ENCODE measurements at places on chromosomes 13 and 19. TPM values are rescaled to one million over a fixed set of nuclear protein-coding genes. Genes with fewer than 3 reads are reported as not detected.

DNA sequence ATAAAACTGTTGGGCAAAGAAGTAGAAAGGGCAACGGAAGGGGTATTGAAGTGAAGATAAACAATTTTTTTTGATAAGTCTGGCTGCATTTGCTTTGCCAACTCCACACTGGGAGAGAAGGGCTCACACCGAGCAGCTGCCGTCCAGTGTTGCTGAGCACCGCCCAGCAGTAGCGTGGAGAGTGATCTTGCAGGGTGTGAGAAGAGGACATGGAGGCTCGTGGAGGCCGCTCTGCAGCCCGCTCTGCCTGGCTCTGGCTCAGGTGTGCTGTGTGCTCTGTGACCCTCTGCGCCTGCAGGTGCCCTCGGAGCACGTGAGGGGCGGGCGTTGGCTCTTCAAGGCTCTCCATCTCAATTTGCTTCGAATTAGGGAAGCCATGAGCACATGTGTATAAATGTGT is 35.9 kb upstream of the TEX29 start:
- DNase-seq, result no peak

The ZNF578 gene
- 1.4 TPM for total RNA-seq

- no peak for DNase-seq
These were observed 93.7 kb downstream of the TRPC4 start for GRCh38 chr13:37775871-37776270.

DNA sequence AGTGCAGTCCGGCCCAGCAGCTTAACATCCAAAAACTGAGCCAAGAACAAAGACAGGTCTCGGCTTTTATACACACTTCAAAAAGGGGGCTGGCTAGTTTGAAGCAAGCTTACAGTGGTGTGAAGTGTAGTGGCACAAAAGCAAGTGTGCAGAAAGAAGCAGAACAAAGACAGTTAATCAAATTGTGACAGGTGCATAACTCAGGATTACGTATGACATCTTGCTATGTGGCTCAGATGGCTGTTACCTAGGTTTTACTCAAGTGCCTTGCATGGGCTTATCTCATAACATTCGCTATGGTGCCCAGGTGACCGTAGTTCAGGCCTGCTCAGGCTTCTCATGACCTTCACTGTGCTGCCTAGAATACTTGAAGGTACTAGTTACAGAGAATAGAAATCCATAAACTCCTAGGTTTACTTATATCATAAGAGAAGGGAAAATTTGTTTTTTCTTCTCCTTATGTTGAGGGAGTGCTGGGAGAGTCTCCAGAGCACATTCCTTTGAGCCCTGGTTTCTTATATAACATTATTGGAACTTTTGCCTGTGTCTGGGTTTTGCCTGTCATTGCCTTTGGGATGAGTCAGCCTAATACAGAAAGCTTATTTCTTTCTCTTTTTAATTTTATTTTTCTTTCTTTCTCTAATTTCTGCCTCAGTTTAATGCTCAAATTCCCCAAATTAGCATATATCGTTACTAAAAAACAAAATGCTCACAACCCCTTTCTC is 1629.1 kb upstream of the PCDH20 start:
- no peak for DNase-seq

GRCh38 chr13:21537105-21537504 is 66.9 kb downstream of the MICU2 start:
- DNase-seq, result no peak

GRCh38 chr13:35729926-35730627 is 253.6 kb upstream of the MAB21L1 start:
- no peak for DNase-seq

DNA sequence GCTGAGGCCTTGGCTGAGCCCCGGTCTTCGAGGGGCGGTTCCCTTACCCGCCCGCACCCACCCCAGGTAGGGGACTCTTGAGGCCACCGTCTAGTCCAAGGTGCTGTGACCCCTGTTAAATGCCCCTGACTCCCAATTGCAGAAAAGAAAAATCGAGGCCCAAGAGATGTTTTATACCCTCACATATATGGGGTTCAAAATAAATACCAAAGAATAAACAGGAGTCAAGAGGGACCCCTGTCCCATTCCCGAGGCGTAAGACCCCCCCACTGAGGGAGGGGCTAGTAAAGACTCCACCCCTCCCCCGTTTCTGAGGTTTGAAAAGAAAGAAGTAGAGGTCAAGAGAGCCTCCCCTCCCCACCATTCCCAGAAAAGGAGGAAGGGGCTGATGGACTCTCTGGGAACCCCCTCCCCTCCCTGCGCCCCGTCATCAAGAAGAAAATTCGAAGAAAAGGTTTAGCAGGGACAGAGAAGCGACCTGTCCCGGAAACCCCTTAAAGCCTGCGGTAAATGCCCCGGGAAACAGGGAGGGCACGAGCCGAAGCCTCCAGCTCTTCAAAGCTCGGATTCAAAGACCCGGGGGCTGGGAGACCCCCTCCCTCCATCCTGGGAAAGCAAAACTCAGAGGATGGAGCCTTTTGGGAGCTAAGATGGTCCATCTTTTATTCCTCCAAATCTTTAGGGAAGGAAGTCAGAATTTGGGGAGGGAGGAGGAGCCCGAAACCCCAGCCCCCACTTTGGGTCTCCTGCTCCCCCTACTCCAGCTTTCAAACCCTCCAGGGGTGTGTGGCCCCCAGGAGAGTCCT is 755 bp upstream of the RAB3A start:
- DNase-seq, result no peak

GRCh38 chr19:2436926-2437325 is 9.5 kb upstream of the TIMM13 start:
- no peak for DNase-seq

GRCh38 chr19:28446511-28446910 is 766.4 kb downstream of the UQCRFS1 start:
- DNase-seq, result no peak

- peak; percentile 79 for DNase-seq
These were observed 3.2 kb downstream of the MIDN start for GRCh38 chr19:1251330-1252220.
